Aorta (tissue), 5 donors: ENCODE measurements at places on chromosomes 7 and 10. TPM values are rescaled to one million over a fixed set of nuclear protein-coding genes. Genes with fewer than 3 reads are reported as not detected.

Gene C10orf67
- not detected for total RNA-seq

Gene TET1
- 2.2 TPM for total RNA-seq

DNA sequence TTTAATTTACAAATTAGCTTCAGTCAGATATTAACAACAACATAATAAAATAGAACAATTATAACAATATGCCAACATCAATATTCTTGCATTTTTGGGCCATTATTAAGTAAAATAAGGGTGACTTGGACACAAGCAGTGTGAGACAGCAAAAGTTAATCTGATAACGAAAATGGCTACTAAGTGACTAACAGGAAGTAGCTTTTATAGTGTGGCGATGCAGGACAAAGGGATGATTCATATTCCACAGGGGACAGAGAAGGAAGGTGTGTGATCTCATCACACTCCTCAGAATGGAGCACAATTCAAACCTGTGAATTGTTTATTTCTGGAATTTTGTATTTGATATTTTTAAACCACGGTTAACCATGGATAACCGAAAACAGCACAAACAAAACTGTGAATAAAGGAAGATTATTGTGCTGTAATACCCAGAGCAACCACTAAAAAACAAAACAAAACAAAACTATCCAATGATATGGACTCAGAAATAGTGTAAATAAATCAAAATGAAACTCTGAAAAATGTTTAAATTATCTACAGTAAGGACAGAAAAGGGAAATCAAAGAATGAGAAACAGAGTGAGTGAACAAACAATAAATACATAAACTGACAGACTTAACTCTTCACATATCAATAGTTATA is 66.9 kb upstream of the TFEC start:
- DNase-seq: no peak

GRCh38 chr10:29254123-29255046 is 34.5 kb upstream of the LYZL1 start:
- no peak for DNase-seq

DNA sequence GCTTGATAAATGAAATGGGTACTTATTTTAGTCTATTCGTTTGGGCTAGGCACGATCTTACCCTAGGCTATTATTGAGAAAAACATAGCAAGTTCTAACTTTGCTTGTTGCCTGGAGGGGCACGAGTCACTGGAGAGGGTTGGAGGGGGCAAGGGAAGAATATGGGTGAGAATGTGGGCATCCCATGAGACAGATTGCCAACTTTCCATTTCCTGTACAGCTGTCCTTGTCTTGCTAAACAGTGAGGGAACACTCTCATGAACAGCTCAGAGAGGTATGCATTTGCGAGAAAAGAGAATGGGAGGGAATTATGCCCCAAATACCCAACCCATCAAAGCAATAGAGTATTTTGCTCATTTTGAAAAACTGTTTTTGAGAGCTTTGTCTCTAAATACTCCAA is 9.2 kb downstream of the CDHR3 start:
- no peak for DNase-seq

- no peak for DNase-seq
Observed at GRCh38 chr7:97317575-97317974, 200.1 kb downstream of the SDHAF3 start.

GRCh38 chr7:1412322-1413261 is 46.7 kb downstream of the MICALL2 start:
- DNase-seq: peak; percentile 94

DNA sequence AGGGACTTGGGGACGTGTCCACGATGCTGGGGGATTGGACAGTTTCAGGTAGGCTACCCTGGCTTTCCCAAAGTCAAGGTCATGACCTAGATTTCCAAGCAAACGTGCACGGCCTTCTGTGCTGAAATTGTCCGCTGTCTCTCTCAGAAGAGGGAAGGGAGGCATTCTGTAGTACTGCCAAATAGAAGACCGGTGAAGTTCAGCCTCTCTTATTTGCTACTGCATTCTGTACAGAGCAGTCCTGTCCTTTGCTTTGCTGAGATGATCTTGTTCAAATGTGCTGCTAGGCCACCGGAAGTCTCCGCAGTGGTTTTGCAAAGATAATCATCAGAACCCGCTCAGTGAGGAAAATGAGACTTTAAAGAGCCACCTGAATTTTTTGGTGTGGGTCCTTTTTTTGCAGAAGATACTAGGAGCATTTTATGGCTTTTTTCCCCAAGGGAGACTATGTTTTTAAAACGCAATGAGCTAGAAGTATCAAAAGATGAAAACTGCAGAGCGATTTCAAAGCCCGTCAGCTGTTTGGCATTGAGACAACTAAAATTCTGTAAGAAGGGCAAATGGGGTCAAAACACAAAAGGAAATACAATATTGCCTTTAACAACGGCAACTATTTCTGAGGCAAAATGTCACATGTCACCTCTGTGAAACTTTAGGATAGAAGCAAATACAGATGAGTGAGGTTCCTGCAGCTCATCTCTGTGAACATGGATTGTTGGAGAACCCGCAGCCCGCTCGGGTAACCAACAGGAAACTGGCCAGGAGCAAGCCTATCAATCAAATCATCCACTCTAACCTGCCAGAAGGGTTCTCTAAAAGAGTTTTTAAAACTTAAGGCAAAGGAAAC is 1.3 kb upstream of the NMT2 start:
- no peak for DNase-seq

GRCh38 chr7:127786184-127786583 is 134.2 kb downstream of the SND1 start:
- DNase-seq: no peak

DNA sequence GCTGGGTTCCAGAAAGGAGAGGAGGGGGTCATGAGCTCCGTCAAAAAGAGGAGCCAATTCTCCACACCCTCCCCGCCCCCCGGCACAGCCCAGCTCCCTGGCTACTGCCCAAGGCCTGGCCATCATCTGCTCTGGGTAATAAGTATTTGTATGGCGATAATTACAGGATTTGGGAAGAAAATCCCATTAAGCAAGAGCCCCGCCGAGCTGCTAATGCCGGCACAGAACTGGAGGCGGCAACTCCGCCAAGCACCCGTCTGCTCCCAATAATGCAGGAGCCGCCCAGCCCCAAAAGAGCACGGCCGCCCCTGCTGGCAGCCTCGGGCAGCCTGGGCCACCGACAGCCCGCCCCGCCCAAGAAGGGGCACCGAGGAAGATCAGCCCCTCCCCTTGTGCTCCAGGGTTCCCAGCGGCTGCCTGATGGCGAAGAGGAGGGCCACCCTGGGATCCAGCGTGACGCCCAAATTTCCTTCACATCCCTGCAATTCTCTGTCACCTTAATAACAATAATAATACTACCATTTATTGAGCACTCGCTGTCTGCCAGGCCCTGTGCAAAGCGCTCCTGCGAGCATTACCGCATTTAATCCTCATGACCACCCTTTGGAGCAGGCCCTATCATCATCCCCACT is 5.9 kb downstream of the SLIT1 start:
- peak; percentile 79 for DNase-seq

GRCh38 chr10:79980711-79981110 is 31.8 kb upstream of the SFTPD start:
- DNase-seq: no peak

- no peak for DNase-seq
Observed at GRCh38 chr10:91313796-91314485, 93.5 kb downstream of the PCGF5 start.

GRCh38 chr10:17454161-17455014 is at the start of gene ST8SIA6:
Gene ST8SIA6, minus strand, starts transcription at chr10:17454595. Its CDS starts 340 bp downstream, at chr10:17454255.
- peak; percentile 63 for DNase-seq

- DNase-seq: no peak
Observed at GRCh38 chr7:65441010-65441409, 67.4 kb downstream of the ZNF92 start.

DNA sequence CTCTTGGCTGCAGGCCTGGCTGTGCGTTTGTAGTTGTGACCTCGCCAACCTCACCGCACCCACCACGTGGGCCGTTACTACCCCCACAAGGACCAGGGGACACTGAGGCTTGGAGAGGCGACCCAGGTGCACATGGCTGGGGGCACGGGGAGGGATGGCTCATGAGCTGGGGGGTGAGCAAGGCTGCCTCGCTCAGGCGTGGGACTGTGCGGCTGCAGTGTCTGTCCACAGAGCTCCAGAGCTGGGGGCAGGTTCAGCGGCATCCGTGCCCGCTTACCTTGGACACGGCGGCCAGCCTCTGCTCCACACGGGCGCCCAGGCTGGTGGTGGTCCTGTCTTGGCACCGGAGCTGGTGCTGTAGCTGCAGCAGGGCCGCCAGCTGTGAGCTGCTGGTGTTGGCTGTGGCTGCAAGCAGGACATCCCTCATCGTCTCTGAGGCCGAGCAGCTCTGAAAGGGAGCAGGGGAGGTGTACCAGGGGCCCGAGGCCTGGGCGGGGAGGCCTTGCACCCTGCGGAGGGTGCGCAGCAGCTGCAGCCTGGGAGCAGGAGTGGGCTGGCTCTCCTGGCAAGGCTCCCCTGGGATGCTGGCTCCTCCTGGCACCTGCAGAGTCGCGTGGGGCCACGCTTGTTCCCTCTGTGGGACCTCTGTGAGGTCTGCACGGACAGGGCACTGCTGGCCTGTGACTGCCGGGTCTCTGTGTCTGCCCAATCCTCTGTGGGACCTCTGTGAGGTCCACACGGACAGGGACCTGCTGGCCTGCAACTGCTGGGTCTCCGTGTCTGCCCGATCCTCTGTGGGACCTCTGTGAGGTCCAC is 60.0 kb upstream of the NKX6-2 start:
- DNase-seq: peak; percentile 33
